ENCODE measurements at places on chromosomes 1 and 21.
A peak's percentile ranks its signal among the peaks of the same experiment; 100 is the strongest.

DNA sequence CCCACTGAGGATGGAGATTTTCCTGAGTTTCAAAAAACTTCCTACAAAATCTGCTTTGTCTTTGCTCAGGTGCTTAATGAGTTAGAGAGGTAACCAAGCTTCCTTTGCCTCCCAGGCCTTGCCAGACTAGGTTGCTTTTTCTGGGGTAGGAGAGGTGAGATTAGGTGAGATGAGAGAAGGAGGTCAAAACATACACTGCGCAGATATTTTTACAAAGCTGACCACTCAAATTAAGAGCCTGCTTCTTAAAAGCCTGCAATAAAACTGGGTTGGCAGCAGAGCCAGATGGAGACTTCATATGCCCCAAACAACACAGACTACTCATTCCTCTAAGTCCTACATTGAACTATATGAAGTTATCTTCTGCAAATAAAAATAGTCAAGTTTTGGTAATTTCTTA, 352.5 kb downstream of the NUF2 start:
- no peak for DNase-seq

DNA sequence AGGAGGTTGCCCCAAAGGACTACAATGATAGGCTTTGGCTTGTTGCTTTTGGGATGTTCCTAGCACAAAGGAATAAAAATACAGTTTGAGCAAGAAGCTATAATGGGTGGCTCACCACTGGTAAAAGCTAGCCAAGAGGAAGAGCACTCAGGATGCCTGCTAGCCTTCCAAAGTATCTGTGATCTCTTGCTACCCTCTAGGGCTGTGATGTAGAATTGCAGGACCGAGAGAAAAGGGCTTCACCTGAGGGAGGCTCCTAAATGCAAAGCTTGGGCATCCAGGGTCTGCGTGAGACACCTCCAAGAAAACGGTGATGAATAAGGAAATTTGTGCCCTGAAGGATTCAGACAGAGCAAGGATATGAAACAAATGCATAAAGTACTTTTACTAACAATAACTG, 17.7 kb downstream of the IVL start:
- no peak for DNase-seq

DNA sequence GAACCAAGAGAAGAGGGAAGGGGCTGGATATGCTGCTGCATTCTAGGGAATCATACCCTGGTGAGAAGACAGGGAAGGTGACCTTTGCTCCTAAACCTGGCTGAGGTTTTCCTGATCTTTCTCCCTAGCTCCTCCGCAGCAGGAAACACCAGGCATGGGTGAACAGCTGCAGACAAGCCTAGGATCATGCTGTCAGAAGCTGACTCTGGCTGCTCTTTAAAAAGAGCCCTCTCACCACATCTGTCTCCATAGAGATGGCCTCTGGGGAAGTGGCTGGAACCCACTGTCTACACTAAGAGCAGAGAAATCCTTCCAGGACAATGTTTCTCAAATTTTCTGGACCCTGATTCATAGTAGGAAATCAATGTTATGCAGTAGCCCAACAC, 57.6 kb downstream of the CD34 start:
- no peak for DNase-seq

- DNase-seq: no peak
Observed at GRCh38 chr21:28294051-28294450, 698.6 kb downstream of the LTN1 start.

DNA sequence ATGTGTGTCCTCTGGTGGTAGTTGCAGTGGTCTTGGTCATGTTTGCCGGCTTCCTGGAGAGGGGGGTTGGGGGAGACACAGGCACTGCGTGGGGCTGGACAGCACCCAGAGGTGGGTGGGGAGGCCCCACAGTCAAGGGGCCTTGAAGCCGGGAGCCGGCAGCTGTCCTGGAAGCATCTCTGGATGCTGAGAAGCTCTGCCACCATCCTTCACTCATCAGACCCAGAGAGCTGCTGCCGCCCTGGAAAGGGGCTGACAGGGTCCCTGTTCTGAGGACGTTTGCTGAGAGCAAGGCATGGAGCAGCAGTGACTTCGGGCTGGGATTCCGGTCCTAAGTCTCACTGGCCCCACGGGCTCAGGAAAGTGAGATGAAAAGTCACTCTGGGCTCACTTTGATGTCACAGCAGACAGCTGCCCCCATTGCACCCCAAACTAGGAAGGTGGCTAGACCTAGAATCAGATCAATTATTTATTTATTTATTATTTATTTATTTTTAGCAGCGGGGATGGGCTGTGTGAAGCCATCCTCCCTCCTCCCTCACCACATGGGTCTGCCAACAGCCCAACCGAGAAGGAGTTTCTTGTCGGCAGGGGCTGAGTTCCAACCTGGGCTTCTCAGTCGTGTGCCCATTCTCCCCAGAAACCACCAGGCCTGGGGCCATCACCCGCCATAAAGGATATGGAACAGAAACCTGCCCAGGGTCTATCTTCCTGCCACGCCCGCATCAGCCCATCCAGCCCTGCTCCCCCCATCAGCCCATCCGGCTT, 547.4 kb downstream of the PTPRU start:
- no peak for DNase-seq

- no peak for DNase-seq
Observed at GRCh38 chr1:157189096-157189495, 50.9 kb upstream of the ETV3 start.

DNA sequence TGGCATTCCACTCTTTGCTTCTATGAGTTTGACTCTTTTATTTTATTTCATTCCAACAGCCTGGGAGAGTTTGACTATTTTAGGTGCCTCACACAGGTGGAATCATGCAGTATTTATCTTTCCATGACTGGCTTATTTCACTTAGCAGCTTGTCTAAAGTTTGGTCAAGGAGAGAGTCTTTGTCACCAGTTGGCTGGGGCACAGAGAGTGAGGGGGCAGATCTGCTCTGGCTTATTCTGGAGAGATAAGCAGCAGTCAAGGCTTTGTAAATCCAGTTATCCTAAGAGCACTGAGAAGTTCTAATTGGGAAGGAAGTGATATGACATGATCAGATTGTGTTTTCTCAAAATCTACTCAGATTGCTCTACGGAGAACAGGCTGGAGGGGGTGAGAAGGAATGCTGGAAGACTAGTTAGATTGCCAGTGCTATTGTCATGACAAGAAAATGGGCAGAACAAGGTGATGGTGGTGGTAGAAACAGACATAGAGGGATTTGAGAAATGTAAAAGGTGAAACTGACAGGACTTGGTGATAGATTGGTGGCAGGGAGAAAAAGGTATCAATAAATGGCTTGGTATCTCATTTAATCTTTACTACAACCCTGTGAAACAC, 12.1 kb upstream of the CTTNBP2NL start:
- DNase-seq: no peak

DNA sequence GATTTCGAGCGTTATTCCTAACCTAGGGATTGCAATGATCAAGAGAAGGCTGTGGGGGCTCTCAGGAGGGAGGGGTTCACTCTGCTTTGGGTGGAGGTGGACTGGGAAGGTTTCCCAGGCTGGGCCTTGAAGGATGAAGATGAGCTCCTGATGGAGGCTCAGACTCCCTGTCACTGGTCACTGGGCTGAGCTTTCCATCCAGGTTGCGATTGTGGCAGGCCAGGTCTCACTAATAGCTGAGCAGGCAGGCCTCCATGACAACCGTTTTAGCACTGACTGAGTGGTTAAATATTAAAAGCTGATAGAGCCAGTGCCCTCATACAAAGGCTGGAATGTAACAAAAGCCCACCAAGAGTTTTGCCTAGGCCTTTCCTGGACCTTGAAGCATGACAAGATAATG, 36.2 kb upstream of the EFCAB14 start:
- no peak for DNase-seq

DNA sequence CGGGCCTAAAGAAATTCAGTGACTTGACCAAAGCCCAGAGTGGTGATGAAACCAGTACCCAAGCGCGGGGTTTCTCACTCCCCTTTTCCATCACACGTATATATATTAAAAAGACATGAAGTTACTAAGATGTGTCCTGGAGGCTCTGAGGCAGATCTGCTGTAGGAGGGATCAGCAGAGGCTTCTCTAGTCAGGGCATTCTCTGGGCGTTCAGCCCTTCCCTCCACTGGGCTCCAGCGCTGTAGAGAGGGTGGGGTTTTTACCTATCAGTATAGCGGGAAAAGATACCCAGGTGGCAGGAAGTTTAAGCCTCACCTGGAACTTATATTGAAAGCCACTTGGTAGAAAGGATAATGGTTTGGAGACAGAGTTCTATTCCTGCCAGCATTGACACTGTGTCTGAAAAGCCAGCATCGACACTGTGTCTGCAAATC, 862 bp upstream of the PLEKHO1 start:
- no peak for DNase-seq

DNA sequence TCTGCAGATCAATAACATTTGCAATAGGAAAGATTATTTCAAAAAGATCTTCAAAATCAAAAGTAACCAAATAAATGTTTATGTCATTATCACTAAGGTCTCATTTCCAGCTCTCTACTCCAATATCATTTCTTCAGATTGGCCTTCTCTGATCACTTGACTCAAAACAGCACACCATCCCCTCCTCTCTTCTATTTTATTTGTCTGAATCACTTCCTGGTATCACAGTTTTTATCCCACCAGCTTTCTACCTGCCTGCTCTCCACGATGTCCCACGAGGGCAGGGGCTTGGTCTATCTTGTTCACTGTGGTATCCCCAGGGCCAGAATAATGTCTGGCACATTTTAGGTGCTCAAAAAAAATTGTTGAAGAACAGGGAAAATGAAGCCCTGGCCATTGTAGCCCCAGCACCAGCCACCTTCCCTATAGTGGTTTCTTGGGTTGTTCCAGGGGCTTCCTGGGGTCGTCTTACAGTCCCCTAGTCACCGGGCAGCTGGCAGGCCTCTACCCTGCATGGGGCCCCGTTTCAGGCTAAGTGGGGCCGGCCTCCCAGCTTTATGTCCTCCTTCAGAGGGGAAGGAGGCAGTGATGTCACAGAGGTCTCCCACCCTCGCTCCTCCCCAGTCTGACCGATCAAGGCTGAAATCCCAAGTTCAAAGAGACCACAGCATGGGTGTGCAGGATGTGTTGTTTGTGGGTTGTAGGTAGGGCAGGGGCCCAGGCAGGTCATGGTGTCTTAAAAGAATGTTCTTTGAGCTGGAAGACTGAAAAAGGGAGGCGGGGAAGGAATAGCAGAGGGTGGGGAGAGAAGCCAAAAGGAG, 3.5 kb upstream of the PADI1 start:
- no peak for DNase-seq

- DNase-seq: no peak
Observed at GRCh38 chr21:24658926-24659325, 948.4 kb downstream of the MRPL39 start.

GRCh38 chr1:31593770-31594632, 17.7 kb downstream of the TINAGL1 start:
- DNase-seq: peak; percentile 71

DNA sequence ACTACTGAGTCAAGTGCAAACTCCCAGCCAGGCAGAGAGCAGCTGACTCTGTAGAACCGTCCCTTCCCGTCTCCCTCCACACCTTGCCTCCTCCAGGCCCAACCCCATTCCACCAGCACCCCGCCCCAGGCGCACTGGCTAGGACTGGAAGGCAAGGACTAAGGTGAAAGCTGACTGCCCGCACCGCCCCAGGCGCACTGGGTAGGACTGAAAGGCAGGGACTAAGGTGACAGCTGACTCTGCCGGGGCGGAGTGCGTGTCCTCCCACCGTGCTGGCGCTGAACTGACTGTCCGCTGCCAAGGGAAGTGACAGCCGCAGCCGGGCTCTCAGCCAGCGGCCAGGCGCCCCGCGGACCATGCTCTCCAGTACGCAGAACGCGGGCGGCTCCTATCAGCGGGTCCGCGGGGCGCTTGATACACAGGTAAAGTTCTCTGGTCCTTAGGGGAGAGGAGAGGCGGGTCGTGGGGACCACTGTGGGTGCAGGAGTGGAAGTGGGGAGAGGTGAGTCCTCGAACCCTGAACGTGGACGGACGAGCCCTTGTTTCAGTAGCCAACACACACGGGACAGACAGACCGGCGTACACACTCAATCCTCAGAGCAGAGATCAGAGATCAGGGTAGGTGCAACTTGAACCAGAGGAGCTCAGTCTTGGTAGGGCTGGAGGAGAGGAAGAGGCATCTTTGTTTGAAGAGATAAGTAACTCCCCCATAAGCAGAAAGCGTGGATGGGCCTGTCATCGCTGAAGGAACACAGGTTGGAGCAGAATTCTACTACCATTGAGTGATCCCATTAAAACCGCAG, 58.0 kb downstream of the RBM11 start:
- DNase-seq: peak; percentile 2

DNA sequence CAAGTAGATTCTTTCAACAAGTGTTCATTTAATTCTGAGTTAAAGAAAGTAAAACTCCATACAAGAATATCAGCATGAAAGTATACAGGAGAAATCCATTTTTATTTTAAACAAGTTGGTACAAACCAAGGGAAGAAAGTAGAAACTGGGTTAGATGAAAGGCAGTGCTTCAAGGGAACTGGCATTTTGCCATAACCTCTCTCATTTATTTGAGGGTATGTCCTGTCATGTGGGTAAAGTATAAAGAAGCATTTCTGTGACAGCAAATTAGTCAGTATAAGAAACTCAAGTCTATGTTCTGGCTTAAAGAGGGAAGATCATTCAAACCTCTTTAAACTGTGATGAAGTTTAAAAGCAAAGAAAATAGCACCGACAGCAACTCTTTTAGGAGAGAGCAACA, 32.0 kb downstream of the OLFM3 start:
- no peak for DNase-seq

GRCh38 chr1:221023482-221023881, 144.2 kb downstream of the HLX start:
- DNase-seq: no peak

- no peak for DNase-seq
Observed at GRCh38 chr1:246193537-246193936, 313.5 kb downstream of the SMYD3 start.

- DNase-seq: no peak
Observed at GRCh38 chr1:164937291-164937690, 378.3 kb downstream of the PBX1 start.

DNA sequence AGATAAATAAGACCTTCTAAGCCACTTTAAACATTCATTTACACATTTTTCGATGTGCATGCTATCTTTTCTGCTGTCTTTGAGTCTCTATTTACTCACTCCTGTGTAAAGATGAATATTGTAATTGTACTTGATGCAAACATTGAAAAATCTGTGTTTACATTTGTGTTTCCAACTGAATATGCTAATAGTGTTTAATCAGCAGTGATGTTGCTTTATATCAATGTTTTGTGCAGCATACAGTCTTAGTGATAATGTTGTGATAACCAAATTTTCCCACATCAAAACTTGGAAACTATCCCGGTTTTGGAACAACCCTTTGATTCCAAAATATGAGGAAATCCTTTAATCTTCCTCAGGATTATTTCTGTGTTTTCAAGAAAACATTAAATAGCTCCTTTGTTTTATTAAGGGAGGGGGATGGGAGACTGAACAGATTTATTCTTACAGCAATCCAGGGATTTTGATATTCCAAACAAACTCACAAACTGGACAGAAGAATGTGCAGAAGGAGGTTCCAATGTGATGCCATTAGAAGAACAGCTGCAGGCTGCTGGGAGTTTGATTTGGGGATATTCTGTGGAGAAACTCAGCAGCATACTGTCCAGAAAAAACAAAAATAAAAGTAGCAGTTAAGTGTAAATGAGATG, 248.0 kb downstream of the S1PR1 start:
- DNase-seq: no peak

DNA sequence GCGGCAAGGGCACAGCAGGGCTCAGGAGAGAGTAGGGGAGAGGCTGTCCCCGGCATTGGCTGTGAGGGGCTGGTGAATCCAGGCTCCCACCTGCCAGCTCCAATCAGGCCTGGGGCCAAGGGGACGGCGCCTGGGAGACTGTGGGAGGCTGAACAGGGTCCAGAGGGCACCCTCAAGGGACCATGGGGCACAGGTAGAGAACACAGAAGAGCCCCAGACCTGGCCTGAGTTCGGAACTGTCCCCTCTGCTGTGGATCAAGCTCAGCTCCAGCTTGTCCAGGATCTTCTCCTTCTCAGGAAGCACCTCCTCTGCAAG, 67.0 kb downstream of the KCNAB2 start:
- no peak for DNase-seq
